CD4-positive, alpha-beta T cell treated with Interferon gamma for 1 hour (primary cell): ENCODE measurements at places on chromosomes 7 and 10.

- no peak for DNase-seq
Observed at GRCh38 chr10:66747451-66747850, 178.4 kb upstream of the LRRTM3 start.

DNA sequence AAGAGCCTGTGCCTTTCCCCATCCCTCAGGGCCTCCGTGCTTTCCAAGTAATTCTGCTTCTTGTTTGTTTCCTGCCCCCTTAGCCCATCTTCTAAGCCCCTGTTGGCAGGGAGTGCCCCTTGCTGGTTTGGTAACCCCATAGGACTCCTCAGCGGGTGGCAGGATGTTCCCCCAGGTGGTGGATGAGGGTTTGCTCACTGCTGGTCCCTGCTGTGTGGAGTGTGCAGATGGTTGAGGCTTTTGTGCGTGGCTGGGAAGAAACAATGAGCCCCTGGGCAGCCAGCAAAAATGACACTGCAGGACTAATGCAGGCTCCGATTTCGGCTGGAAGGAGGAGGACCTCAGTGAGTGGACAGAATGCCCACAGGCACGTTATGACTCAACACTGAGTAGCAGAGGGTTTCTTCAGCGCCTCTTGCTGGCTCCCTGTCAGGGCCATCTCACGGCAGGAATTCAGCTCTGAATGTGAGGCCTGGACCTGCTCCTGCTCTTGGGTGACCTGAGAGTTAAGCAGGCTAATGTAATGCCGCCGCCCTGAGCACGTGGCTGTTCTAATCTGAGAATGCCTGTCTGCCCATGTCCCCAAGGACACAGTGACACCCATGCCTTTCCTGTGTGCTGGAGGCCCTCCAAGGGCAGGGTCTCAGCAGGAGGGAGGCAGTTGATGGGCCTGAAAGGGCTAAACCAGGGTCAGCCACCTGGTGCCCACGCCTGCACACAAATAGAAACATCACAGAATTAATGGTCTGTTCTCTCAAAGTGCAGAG, 16.6 kb downstream of the BAG3 start:
- no peak for DNase-seq

GRCh38 chr10:84588971-84589370, 260.6 kb downstream of the CCSER2 start:
- no peak for DNase-seq

GRCh38 chr7:156604836-156605695, 35.5 kb upstream of the RNF32 start:
- no peak for DNase-seq

GRCh38 chr7:103037476-103037822, 37.1 kb downstream of the FBXL13 start:
- DNase-seq: no peak

GRCh38 chr10:6771331-6771730, 191.3 kb upstream of the PRKCQ start:
- DNase-seq: no peak
